Left colon (tissue), 2 donors: ENCODE measurements at places on chromosomes 5 and 9.

- DNase-seq, result no peak
Observed at GRCh38 chr9:99811598-99812383, 9.9 kb upstream of the NR4A3 start.

DNA sequence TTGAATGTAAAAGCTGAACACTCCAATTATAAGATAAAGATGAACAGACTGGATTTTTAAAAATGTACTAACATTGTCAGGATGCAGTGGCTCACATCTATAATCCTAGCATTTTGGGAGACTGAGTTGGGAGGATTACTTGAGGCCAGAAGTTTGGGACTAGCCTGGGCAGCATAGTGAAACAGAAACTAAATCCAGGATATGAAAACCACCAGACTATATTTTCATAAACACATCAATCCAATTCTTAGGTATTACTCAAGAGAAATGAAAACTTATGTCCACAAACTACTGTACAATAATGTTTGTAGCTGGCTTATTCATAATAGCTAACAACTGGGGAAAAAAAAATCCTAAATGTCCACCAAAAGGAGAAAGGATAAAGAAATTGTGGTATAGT lies 26.8 kb upstream of the NAA35 start:
- DNase-seq, result no peak

GRCh38 chr5:11075035-11075805 lies 314.2 kb upstream of the DAP start:
- DNase-seq, result no peak

DNA sequence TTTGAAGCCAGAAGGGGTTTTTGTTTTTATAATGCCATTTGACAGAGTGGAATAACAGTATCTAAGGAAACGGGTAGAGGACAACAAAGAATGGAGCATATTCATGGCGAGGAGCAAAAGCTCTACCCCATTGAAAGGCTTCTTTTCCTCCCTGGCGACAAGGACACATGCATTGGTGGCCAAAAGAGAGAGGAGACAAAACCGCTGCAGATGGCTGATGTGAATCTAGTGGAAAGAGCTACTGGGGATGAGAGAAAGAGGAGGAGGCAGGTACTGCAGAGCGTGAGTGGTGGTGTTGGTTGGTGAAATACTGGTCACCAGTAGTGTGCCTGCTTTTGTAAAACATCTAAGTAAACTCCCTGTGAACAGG lies 491 bp downstream of the APC start:
- DNase-seq, result no peak

DNA sequence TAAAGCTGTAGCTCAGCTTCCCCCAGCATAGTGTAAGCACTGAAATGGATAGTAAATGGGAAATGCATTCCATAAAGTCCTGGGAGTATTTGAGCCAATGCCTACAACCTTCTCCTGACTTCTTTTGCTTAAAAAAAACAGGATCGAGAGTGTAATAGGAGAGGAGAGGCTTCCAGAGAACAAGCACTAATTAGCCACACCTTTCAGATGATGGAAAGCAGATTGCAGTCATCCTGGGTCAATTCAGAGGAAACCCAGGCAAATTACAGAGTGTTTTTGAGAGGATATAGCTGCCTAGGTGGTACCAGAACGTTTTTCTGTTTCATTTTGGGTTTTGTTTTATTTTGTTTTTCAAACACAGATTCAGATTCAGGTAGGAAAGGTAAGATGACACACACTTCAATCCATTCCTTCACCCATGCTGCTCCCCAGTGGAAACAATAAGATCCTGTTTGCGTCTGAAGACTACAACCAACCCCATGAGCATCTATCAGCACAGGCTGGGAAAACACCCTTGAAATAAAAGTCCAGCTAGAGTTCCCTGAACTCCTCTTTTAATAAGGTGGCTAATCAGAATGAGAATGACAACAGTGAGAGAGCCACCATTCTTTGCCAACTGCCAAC lies 95.6 kb downstream of the RFK start:
- DNase-seq, result no peak

DNA sequence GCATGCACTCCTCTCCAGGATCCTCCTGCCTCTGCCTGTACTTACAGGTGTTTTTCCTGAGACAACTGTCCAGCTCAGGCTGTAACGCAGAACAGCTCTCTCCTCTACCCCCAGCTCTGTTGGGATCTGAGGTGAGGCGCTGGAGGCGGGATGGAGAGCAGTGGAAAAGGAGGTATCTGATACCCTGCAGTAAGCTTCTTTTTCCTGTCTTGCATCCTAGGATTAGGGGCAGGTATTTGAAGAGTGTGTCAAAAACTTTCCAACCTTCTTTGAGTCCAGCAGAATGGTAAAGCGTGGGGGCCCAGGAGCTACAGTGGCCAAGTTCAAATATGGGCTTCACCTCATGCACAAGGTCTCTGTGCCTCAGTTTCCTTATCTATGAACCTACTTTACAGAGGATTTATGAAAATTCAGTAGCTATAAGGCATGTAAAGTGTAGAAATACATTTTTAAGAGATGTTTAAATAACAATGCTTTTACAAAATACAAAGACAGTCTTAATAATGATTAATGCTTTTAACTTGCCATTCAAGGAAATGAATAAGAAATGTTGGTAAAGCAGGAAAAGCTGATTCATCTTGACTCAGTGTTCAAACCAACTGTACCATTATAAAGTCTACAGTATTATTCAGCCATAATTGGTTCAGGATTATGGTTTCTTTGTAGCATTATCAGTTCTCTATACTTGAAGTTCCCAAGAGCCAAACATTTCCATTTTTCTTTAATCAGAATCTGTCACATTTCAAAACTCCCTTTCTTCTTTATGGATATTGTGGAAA lies 26.1 kb downstream of the MAP1B start:
- no peak for DNase-seq

GRCh38 chr9:136088481-136088938 lies 6.6 kb downstream of the NACC2 start:
- DNase-seq, result no peak

DNA sequence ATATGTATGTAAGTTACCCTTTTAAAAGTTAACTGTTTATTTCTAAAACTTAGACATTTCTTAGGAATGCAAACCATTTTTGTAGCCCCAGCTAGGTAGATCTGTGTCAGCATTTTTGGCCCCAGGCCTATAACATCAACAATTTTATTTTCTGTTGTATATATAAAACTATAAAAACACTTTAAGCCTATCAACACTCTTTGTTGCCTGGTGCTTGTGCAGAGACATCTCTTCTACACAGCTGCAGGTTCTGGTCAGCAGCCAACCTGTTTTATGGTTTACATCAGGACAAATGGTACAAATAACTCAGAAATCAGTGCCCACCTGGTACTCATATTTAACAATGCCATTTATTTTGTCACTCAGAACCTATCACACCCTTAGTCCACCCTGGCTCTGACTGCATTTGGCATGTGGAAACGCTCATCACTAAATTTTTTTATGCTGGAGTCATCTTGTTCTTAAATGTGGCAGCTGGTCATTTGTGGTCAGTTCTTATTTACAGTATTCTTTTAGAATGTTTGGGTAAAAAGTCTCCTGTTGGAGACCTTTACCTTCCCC lies 173.4 kb downstream of the DNAH5 start:
- DNase-seq, result no peak

GRCh38 chr9:86771941-86772634 lies 175.2 kb downstream of the GAS1 start:
- no peak for DNase-seq

GRCh38 chr5:58407042-58407719 lies 52.7 kb downstream of the PLK2 start:
- no peak for DNase-seq

- no peak for DNase-seq
Observed at GRCh38 chr5:11724940-11725339, 179.3 kb downstream of the CTNND2 start.

GRCh38 chr5:95114305-95114704 lies 170.6 kb downstream of the MCTP1 start:
- DNase-seq, result no peak

DNA sequence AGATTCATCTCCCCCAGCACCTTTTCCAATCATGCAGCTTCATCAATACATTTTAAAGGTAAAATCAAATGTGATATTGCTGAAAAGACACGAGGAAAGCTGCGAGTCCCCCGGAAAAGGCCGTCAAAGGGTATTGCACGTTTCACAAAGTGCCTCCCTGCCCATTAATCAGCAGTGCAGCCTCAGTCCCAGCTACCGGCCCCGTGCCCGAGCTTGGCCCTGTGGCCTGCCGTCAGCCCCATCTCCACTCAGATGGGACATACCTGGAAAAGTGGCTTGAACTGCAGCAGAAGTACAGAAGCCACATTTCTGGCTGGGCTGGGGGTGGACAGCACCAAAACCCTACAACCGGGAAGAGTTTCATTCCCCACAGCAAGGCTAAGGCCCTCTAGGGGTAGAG lies 39.9 kb upstream of the EQTN start:
- DNase-seq, result no peak

- no peak for DNase-seq
Observed at GRCh38 chr5:1278656-1279442, 16.0 kb downstream of the TERT start.

DNA sequence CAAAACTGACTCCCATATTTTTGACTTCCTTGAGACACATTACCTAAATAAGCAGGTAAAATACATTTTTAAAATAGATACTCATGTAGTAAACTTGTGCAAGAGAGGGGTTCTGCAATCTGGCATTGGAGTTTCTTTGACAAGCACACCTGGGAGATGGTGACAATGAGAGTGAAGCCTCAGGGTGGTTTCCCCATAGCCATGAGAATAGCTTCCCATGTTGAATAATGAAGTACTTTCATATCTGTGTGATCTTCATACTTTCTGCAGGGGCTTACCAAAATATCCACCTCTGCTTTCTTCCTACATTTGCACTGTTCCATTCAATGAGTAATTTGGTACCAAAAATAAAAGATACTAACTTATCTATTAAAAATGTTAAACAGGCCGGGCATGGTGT lies 44.7 kb upstream of the VCAN start:
- no peak for DNase-seq

DNA sequence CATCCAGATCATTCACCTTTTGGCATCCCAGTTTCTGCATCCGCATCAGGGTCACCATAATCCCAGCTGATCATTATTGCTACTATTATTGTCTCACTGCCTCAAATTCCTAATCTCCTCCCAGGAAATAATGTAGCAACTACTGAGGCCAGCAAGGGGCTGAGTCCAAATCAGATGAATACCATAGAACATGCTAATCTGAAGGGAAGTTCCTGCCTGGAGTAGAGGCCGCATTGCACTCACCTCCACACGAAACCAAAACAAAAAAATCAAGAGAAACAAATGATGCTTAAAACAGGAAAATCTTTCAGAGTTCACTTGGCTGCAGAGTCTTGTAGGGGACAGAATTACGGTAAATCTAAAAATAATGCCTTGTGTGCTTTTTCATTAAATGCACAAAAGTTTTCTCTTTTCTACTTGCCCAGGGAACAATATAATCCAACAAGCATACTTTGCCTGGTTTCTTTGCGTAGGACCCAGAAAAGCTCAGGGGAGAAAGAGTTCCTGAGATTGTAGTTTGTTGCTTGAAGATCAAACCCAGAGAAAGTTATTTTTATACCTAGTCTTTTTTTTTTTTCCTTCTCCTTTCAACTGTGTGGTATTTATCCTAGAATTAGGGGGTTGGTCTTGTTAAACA lies 87.7 kb upstream of the KLF4 start:
- no peak for DNase-seq

- no peak for DNase-seq
Observed at GRCh38 chr9:4927043-4927471, 58.0 kb upstream of the JAK2 start.

GRCh38 chr5:113607361-113607760 lies 93.9 kb downstream of the YTHDC2 start:
- no peak for DNase-seq

GRCh38 chr5:35248843-35249780 lies 18.8 kb upstream of the PRLR start:
- DNase-seq, result no peak

DNA sequence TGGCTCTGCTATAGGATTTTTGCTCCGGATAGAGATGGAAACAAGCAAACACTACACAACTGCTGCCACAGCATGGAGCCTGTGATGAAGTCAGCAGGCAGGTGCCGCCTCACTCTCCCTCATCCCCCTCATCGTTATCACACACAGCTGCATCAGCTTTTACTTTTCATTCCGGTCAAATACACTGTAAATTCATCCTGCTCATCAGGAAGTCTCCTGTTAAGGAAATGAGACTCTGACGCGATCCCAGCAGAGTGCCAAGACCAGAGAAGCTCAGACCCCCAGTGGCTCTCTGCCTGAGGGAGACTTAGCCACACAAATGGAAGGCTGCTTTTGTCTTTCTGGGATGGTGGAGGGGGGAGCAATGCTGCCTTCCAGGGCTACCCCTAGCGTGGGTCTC lies 270.2 kb downstream of the ELAVL2 start:
- DNase-seq, result no peak

DNA sequence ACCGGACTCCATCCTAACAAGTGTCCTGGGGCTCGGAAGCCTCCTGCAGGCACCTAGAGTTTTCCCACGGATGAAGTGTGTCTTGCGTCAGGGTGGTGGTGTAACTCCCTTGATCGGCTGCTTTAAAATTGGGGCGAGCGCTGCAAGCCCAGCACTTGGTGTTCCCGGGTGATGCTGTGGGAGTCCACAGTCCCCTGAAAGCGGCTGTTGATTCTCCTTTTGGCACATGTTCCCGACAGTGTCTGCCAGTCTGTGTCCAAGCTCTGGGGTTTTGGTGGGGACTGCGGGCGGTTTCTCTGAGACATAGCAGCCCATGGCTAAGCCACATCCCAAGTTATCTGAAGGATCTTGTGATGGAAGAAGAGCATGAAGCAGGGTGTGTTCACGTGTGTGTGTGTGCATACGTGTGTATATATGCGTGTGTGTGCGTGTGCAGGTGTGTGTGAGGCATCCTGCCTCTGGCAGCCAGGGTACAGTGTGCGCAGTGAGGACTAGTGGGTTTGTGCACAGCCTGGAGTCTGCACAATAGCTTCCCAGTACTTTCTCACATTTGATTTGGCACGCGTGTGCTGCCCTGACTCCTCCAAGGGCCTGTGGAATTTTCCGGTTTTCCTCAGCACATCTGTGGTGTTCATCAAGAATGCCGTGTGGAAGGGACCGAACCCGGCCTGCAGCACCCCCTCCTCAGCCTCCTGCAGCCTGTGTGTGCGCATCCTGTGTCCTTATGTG lies 16.9 kb downstream of the SLC25A48 start:
- DNase-seq, result no peak

DNA sequence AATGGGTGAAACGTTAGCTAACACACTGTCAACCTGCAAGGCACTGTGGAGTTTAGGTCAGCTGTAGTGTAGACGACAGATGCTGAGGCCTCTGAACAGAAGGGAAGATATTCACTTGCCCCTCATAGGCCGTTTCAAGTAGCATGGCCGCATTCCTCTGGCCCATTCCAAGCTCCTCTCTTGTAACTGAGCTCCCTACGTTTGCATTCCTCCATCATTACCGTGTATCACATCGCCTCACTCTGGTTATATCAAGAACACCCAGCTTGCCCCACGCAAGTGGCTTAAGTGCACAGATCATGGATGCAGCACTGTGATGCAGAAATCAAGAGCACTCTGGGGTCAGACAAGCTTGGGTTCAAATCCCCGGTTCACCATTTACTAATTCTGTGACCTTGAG lies 43.3 kb downstream of the PRELID2 start:
- no peak for DNase-seq

DNA sequence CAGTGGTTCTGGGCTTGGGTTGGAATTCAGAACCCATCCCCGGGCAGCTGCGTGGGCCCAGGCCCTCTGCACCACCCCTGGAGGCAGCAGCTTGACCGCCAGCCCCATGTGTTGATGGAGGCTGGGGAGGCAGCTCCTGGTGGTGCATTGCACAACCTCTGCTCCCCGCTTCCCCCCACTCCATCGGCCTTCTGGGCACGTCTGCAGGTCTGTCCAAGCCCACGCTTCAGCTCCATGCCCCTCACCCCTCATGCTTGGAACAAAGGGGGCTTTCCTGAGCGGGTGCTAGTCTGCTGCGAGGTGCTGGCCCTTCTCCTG lies 1.4 kb downstream of the NCS1 start:
- DNase-seq, result no peak

- DNase-seq, result no peak
Observed at GRCh38 chr5:78508186-78508765, 140.3 kb downstream of the LHFPL2 start.
